ENCODE measurements at places on chromosomes 7 and 10. TPM values are rescaled to one million over a fixed set of nuclear protein-coding genes. Genes with fewer than 3 reads are reported as not detected.

The ATRNL1 gene
- 4.9 TPM for total RNA-seq

The ATP6V0A4 gene
- not detected for total RNA-seq

The OR9A2 gene
- not detected for total RNA-seq

The VCL gene
- total RNA-seq: 198 TPM

The IDI2 gene
- total RNA-seq: not detected

The STYXL1 gene
- total RNA-seq: 44.9 TPM

The COL13A1 gene
- total RNA-seq: 14.8 TPM

The RRP12 gene
- 10.1 TPM for total RNA-seq

The TACR2 gene
- 0.19 TPM for total RNA-seq

The ACTR3C gene
- not detected for total RNA-seq

The ARHGAP19 gene
- 9.1 TPM for total RNA-seq

The CPSF4 gene
- 18.4 TPM for total RNA-seq

The ADAM8 gene
- total RNA-seq: 0.87 TPM

The MUC3A gene
- not detected for total RNA-seq

The GNGT1 gene
- total RNA-seq: not detected

Measured in aortic smooth muscle cell (primary cell).